ENCODE measurements at places on chromosomes 2 and 18.

DNA sequence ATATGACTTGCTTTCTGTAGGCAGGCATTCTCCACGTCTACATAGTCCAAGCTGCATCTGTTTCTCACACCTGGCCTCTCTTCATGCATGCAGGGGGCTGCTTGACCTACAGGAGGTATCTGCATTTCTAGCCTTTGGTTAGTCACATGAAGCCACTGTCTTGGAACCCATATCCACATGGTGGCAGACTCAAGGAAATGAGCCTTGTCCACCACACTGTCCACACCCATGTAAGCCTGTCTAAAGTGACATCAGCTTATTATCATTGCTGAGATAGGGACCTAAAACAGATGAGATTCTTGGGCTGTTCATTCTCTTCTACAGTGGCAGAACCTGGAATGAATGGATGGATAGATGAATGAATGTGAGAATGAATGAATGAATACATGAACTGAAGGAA lies 160.4 kb downstream of the DOCK10 start:
- DNase-seq: peak; percentile 50

- peak; percentile 8 for DNase-seq
These were observed 12.7 kb upstream of the CDH19 start for GRCh38 chr18:66616523-66616983.

GRCh38 chr2:71720283-71720560 lies 266.9 kb downstream of the DYSF start:
- DNase-seq: peak; percentile 75

- no peak for DNase-seq
These were observed 71.9 kb downstream of the ADD2 start for GRCh38 chr2:70696142-70696541.

DNA sequence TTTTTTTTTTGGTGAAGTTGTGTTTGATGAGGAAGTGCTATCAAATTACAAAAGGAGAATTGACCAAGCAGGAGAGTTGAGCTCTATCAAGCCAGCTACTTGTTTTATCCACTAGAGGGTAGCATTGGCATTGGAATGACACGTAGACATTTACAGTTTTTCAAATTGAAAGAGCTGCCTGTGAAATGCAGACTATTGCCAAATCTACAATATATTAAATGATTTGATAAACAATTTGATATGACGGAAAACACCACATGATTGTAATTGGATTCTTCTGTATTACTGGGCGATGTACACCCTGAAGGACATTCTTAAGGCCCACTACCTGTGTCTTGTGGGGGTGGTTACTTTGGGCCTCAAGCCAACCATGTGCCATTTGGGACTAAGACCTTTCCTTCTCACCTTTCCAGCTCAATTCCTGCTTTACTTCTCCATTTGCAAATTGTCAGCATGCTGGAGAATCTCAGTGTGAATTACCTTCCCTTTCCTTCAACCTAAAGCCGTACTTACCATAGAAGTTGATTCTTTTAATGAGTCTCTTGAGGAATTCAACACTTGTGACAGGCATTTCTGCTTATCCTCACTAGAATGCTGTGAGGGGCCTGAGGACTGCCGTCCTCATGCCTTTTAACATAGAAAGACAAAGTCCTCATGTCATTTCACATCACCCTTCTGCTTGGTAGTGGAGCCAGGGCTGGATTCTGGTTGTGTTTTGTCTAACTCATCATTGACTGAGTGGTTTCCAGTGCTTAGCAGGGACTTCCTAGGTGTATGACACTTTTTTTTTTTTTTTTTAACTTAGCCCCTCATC lies 134.8 kb upstream of the THUMPD2 start:
- DNase-seq: peak; percentile 80

DNA sequence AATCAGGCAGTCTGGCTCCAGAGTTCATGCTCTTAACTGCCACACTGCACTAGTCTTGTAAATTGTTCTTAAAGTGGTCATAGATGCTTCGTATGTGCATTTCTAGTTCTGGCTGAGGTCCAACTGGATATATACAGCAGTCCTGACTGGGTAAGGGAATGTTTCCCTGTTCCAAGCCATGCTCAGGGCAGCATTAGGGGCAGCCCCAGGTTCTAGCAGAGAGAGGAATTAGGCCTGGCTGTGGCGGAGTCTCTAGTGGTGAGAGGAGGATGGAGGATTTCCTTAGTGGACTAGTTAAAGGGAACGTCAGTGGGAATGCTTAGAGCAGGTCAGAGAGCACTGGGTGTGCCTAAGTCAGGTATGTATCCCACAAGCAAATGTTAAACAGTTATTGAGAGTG lies 28.0 kb downstream of the UBE2E3 start:
- peak; percentile 15 for DNase-seq

DNA sequence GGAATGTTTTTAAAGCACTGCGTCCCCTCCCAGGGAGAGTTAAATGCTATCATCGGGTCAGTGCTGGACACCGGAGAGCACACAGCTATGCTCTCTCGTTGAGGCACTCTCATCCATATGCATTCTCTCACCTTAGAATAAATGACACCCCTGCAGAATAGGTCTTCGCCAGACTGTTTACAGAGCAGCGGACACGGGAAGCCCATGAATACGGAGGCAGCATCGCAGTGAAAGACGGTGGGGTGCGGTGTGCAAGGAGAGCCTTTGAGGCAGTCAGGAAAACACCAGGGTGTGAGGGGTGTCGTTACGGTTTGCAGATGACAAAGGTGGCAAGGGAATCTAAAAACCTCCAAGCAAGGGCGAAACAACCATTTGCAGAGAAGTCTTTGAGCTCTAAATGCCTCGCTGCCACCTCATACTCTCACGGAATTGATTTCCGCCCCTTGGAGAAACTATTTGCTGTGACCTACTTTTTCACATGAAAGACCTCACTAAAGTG lies 169.2 kb upstream of the FHL2 start:
- DNase-seq: peak; percentile 58

- DNase-seq: no peak
These were observed 89.8 kb downstream of the CCBE1 start for GRCh38 chr18:59607471-59607870.

DNA sequence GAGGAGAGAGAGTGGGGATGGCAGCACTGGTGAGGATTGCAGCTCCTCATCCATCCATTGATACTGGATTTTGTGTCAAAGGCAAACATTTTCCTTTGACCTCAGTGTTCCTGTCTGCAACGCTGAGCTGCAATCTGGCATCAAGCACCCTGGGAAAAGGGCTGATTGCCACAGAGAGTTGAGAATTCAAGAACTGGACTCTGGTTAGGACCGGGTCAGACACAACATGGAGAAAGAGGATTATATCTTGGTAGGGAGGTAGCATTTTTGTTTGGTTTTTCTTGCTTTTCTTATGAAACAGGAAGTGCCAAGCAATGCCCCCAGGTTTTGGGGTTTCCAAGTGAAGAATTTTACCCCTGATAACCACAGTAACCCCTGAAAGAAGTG lies 81.9 kb upstream of the PKDCC start:
- peak; percentile 26 for DNase-seq

- no peak for DNase-seq
These were observed 118.3 kb upstream of the DOK6 start for GRCh38 chr18:69282371-69282770.

DNA sequence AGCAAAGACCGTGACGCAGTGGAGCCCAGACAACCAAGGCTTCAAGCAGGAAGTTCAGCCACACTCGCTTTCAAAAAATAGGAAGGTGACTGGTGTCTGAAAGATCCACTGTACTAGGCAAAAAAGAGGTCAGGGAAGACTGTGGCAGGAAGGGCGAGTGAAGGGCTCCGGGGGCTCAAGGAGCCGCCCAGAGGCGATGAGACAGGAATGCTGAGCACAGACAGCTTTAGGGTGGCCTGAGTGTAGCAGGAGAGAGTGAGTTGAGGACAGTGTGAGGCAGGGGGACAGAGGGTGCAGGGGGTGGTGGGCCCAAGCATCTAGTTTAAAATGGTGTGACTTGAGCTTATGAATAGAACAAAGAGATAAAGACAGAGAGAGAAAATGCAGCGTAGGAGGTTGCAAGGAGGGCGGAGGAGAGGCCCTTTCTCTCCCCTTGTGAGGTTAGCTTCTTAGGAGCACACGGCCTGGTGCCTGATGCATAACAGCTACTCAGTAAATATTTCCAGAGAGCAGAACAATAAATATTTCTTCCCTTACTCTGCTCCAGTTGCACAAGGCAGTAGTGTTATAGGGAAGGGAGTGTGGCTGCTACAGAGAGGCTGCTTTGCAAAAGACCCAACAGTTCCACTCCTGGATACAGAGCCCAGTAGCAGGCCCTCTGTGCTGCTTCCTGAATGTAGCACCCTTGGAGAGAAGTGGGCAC lies 789.7 kb upstream of the RAB6C start:
- DNase-seq: no peak

- DNase-seq: no peak
These were observed 17.7 kb downstream of the GDF7 start for GRCh38 chr2:20684581-20685063.

DNA sequence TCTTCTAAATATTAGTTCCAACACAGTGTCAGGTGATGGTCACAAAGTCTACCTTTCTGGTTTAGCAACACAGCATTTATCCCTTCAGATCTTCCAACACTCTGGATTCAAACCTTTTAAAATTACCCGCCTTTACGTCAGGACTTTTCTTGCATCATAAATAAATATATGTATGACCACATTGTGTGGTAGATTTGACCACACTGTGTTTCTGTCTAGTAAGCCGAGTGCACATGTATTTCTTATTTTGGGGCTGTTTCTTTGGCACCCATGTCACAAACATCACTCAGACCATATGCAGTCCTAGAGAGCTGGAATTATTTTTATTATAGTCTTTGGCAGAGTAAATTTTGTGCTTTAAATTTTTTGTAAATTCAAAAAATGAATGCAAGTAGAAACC lies 172.1 kb downstream of the ANKRD44 start:
- no peak for DNase-seq

- DNase-seq: no peak
These were observed 168.4 kb upstream of the HAAO start for GRCh38 chr2:42960842-42961180.

DNA sequence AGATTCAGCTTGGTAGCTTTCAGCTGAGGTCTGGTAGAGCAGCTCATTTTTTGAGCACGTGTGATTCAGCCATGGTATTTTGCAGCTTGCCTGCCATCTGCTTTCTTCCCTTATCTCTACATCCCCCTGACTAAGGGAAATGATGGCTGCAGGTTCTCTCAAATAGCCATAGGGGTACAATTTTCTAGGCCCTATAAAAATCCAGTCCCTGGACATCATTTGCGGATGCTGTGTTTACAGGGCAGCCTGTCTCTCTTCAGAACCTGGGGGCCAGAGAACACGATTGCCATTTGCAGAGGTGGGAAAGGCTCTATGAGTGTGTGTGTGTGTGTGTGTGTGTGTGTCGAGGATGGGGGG lies 442.7 kb upstream of the MEIS1 start:
- no peak for DNase-seq

GRCh38 chr2:233471291-233472035 lies 95.1 kb downstream of the USP40 start:
- DNase-seq: no peak

- no peak for DNase-seq
These were observed 95.0 kb downstream of the TMEM17 start for GRCh38 chr2:62410926-62411456.
